ENCODE measurements at places on chromosomes 13 and 19.
A peak's percentile ranks its signal among the peaks of the same experiment; 100 is the strongest.

DNA sequence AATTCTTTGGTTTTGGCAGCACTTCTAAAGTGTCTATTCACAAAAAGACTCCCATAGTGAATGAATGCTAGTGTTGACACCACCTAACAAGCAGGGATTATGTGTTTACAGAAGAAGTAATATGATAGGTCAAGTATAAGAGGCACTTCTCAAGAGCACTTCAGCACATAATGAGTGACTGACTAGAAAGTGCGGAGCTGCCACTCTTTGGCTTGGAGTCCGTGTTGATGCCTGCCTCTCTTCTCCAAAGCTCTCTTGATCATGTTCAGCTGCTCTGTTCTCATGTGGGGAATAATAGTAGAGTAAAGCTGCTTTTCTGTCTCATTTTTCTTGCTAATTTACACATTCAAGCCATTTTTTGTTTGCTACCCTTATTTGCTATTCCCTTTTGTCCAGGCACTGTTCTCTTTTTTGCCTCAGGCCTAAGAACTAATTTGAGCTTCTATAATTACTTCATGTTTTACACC is 22.7 kb upstream of the MAB21L1 start:
- H3K27me3 ChIP-seq: no peaks in the 10 kb centered on the region
- no peak overlapping the region for H3K27ac ChIP-seq
- no peak overlapping the region for H3K4me3 ChIP-seq
- H3K36me3 ChIP-seq: peaks cover 9% of the 10 kb centered on the region

- no peak overlapping the region for H3K4me3 ChIP-seq
- no peak for DNase-seq
- H3K27me3 ChIP-seq: no peaks in the 10 kb centered on the region
Measured at GRCh38 chr13:70784207-70784989, 676.1 kb upstream of the KLHL1 start.

DNA sequence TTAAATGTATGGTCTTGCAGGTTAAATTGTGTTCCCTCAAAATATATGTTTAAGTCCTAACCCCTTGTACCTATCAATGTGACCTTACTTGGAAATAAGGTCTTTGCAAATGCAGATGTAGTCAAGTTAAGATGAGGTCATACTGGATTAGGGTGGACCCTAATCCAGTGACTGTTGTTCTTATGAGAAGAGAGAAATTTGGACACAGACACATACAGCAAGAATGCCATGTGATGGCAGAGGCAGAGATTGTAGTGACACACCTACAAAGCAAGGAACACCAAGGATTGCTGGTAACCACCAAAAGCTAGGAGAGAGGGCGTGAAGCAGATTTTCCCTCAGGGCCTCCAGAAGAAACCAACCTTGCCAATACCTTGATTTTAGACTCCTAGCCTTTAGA is 50.2 kb downstream of the LACC1 start:
- peaks cover 20% of the 10 kb centered on the region for H3K27me3 ChIP-seq
- H3K36me3 ChIP-seq: no peaks in the 10 kb centered on the region
- no peak for DNase-seq
- H3K27ac ChIP-seq: no peak overlapping the region
- no peak overlapping the region for H3K4me3 ChIP-seq
- peaks cover 15% of the 10 kb centered on the region for H3K4me1 ChIP-seq

DNA sequence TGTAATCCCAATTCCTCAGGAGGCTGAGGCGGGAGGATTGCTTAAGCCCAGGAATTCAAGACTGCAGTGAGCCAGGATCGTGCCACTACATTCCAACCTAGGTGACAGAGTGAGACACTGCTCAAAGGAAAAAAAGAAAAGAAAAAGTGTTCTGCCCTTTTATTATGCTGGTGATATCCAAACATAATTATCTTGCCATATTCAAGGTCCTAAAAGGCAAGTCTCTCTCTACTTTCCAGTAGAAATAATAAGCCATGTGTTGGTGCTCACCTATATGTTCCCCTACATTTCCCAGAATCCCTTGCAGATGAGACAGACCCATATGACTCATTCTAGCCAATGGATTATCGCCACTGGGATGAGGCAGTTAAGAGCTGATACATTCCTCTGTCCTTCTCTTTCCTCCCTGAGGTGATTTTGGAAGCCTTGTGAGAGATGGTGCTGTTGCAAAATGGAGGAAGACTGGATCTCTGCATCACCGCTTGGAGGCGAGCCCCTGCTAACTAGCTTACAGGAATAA is 58.3 kb upstream of the MRI1 start:
- peaks cover 9% of the 10 kb centered on the region for H3K27me3 ChIP-seq
- H3K27ac ChIP-seq: no peak overlapping the region
- no peak for DNase-seq
- H3K36me3 ChIP-seq: peaks cover 4% of the 10 kb centered on the region
- no peak overlapping the region for H3K4me3 ChIP-seq
- peaks cover 2% of the 10 kb centered on the region for H3K4me1 ChIP-seq

DNA sequence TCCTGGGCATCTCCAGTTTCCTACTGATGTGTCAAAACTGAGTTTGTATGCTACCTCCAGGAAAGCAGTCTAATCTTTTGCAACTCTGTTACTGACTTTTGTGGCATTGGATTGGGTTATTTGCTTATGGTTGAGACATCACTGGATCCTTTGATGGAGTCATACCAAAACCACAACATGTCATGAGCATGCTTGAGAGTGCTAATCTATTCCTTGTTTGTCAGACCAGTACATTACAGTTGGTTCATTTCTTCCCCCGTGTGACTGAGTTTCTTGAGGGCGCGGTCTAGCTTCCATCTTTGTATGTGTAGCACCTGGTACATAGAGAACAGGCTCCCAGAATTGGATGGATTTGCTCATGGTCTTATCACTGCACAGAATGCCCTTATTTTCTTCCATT is 43.2 kb downstream of the SUGT1 start:
- H3K27me3 ChIP-seq: no peaks in the 10 kb centered on the region
- no peak for DNase-seq
- peaks cover 5% of the 10 kb centered on the region for H3K4me1 ChIP-seq
- peaks cover 8% of the 10 kb centered on the region for H3K36me3 ChIP-seq
- H3K4me3 ChIP-seq: no peak overlapping the region

DNA sequence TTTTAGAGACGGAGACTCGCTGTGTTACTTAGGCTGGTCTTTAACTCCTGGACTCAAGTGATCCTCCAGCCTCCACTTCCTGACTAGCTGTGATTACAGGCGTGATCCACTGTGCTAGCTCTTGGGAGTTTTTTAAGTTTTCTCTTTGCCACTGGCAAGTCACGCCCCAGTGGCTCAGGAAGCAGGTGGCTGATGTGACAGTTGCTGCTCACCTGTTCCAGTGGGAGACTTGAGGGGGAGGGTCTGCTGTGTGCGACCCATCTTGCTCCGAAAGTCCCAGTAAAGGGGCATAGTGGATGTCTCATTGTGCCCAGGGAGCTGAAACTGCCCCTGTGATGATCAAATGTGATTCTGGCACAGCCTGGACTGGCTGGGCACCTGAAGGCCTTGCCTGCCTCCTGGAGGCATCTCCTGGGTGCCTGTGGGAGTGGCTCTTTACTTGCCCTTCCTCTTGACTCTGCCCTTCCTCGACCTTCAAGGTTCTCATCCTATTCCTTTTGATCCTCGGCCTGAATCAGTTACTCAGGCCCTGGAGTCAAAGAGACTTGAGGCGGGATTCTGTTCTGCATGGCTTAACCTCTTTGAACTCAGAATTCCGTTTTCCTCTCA is 7.8 kb downstream of the SMARCA4 start:
- no peaks in the 10 kb centered on the region for H3K36me3 ChIP-seq
- peak; percentile 39 for DNase-seq
- H3K4me3 ChIP-seq: peak overlapping the region; percentile 75
- H3K27ac ChIP-seq: peak overlapping the region; percentile 90

GRCh38 chr13:66266761-66267160 is 963.4 kb downstream of the PCDH9 start:
- H3K4me1 ChIP-seq: no peaks in the 10 kb centered on the region
- H3K36me3 ChIP-seq: no peaks in the 10 kb centered on the region
- no peak for DNase-seq
- no peak overlapping the region for H3K4me3 ChIP-seq

DNA sequence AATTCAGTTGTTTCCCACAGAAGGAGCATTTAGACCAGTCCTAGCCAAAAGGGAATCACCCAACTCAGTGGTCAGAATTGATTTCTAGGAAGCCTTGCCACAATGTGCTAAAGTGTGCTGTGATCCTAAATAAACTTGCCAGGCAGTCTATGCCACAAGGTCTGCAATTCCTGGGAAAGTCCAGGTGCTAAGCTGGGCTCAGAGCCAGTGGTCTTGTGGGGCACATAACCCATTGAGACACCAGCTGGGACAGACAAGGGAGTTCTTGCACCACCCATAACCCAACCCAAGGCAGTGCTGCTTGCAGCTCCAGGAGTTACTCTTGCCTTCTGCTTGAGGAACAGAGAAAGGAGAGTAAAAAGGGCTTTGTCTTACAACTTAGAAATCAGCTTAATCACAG is 489.5 kb upstream of the SPRY2 start:
- H3K4me3 ChIP-seq: no peak overlapping the region
- no peaks in the 10 kb centered on the region for H3K4me1 ChIP-seq
- H3K36me3 ChIP-seq: peaks cover 8% of the 10 kb centered on the region
- no peaks in the 10 kb centered on the region for H3K27me3 ChIP-seq
- no peak for DNase-seq

GRCh38 chr13:100537486-100537885 is 51.1 kb downstream of the GGACT start:
- H3K27ac ChIP-seq: no peak overlapping the region
- no peaks in the 10 kb centered on the region for H3K27me3 ChIP-seq
- no peak overlapping the region for H3K4me3 ChIP-seq
- DNase-seq: no peak
- H3K4me1 ChIP-seq: peaks cover 1% of the 10 kb centered on the region
- H3K36me3 ChIP-seq: peaks cover 13% of the 10 kb centered on the region

GRCh38 chr13:46296921-46297320 is 85.2 kb downstream of the LRRC63 start:
- no peaks in the 10 kb centered on the region for H3K36me3 ChIP-seq
- no peak overlapping the region for H3K4me3 ChIP-seq
- H3K4me1 ChIP-seq: peaks cover 15% of the 10 kb centered on the region
- H3K27ac ChIP-seq: no peak overlapping the region

GRCh38 chr19:310781-311496 is 19.7 kb upstream of the PLPP2 start:
- H3K4me3 ChIP-seq: no peak overlapping the region
- no peaks in the 10 kb centered on the region for H3K27me3 ChIP-seq
- peaks cover 19% of the 10 kb centered on the region for H3K36me3 ChIP-seq
- no peak for DNase-seq

GRCh38 chr13:101449790-101450748 is 2.4 kb upstream of the ITGBL1 start:
- H3K27ac ChIP-seq: no peak overlapping the region
- H3K27me3 ChIP-seq: peaks cover 12% of the 10 kb centered on the region
- H3K4me3 ChIP-seq: no peak overlapping the region
- no peaks in the 10 kb centered on the region for H3K4me1 ChIP-seq

DNA sequence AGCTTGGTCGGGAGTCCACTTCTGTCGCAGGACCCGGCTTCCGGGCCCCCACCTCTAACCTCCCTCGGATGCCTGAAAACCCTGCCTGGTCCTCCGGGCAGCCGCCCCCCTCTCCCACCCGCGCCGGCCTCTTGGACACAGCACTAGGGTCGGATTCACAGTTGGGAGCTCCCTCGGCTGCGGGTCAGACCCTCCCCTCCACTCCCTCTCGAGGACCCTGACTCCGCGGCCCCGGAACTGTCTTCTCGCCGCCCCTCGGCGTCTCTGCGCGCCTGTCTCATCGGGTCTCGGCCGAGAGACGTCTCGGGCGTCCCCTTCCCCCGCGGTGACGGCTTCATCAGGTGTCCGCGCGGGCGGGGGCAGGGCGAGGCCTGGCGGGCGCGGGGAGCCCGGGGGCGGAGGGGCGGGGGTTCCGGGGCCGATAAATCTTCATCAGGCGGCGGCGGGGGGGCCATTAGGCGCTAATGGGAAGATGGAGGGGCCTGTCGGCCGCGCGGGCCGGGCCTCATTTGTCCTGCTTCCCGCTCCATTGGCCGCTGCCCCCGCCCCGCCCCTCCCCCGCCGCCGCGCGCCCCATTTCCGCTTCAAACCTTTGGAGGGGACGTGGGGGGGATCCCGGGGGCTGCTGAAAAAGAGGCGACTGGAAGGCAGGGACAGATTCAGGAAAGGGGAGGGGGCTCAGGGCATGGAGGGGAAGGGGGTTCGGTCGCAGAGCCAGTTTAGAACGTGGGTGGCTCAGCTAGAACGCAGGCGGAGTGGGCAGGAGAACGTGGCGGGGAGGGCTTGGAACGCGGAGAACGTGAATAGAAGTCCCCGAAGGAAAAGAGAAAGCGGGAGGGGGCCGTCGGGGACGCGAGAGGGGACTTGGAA is 11.8 kb upstream of the ERFL start:
- DNase-seq: peak; percentile 83
- peak overlapping the region; percentile 99 for H3K27ac ChIP-seq
- H3K36me3 ChIP-seq: no peaks in the 10 kb centered on the region
- peaks cover 67% of the 10 kb centered on the region for H3K4me1 ChIP-seq

- no peaks in the 10 kb centered on the region for H3K4me1 ChIP-seq
- H3K27ac ChIP-seq: peak overlapping the region; percentile 22
- peaks cover 6% of the 10 kb centered on the region for H3K27me3 ChIP-seq
- no peaks in the 10 kb centered on the region for H3K36me3 ChIP-seq
- no peak overlapping the region for H3K4me3 ChIP-seq
Measured at GRCh38 chr13:112958127-112958989, 10.7 kb upstream of the MCF2L start.

DNA sequence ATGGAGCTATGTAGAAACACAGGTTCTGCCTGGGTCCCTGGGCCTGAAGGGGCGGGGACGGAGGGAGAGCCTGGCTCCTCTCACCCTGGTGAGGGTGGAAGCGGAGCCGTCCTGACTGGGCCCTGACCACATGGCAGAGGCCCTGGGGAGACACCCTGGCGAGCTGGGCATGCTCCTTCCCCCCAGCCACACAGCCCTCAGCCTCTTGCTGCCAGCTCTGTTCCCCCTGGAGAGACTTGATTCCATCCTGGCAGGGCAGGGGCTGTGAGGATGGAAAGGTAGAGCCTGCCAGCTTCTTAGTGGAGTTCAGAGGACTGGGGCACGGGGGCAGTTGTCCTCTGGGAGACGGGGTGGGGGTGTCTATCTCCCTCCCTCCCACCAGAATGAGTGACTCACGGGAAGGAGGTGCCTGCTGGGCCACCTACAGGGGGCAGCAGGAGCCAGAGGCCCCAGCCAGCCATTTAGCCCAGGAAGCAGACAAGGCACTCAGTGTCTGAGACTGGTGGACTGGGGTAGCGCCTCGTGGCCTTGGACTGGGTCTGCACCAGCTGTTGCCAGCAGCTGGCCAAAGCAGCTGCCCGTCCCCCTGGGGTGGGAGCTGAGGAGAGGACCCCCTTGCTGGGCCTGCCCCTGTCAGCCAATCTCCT is 22.8 kb upstream of the RNF17 start:
- DNase-seq: no peak
- H3K36me3 ChIP-seq: no peaks in the 10 kb centered on the region
- no peaks in the 10 kb centered on the region for H3K27me3 ChIP-seq
- H3K4me3 ChIP-seq: no peak overlapping the region

GRCh38 chr19:8618751-8619150 is 8.2 kb upstream of the ADAMTS10 start:
- H3K36me3 ChIP-seq: no peaks in the 10 kb centered on the region
- peaks cover 14% of the 10 kb centered on the region for H3K27me3 ChIP-seq
- H3K4me3 ChIP-seq: no peak overlapping the region
- peaks cover 11% of the 10 kb centered on the region for H3K4me1 ChIP-seq
- no peak overlapping the region for H3K27ac ChIP-seq

Measured in naive B cell (primary cell).